CD4-positive, alpha-beta T cell treated with Interleukin-6 at 100 ng/mL for 8 hours (primary cell): ENCODE measurements at places on chromosomes 2 and 18.
A peak's percentile ranks its signal among the peaks of the same experiment; 100 is the strongest.

DNA sequence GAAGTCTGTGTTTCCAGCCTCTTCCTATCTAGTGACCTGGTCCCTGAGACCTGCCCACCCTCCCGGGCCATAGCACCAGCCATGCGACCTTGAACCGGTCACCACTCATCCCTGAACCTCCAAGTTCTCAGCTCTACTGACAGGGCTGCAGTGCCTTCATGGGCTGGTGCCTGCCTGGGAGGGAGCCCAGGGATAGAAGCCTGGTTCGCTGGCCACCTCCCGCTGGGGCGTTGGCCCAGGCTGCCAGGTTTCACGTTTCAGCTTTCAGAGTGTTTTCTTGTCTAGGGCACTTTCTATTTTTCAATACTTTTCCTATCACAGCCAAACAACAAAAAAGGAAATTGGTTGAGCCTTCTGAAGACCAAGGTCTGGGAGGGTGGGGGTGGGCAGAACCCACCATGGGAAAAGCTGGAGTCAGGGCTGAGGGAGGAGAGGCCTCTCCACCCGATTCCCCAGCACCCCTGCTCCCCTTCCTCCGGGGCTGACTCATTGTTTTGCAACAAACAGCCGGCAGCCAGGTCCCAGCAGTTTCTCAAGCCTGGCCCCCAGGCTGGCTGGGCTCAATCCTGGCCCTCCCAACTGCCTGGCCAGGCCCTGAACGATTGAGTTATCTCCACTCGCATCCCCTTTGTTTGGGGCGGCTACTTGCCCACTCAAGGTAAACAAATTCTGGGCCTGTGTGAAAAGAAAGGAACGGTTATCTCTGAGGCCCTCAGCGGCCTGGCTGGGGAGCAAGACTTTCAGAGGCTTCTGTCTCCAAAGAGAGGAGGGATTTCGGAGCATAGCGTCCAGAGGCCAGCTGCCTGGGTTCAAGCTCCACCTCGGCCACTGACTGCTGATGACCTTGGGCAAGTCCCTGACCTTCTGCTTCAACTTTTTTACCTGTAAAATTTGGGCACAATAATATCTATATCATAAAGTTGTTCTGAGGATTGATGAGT lies 47.5 kb downstream of the ZFP36L2 start:
- peak; percentile 56 for DNase-seq

DNA sequence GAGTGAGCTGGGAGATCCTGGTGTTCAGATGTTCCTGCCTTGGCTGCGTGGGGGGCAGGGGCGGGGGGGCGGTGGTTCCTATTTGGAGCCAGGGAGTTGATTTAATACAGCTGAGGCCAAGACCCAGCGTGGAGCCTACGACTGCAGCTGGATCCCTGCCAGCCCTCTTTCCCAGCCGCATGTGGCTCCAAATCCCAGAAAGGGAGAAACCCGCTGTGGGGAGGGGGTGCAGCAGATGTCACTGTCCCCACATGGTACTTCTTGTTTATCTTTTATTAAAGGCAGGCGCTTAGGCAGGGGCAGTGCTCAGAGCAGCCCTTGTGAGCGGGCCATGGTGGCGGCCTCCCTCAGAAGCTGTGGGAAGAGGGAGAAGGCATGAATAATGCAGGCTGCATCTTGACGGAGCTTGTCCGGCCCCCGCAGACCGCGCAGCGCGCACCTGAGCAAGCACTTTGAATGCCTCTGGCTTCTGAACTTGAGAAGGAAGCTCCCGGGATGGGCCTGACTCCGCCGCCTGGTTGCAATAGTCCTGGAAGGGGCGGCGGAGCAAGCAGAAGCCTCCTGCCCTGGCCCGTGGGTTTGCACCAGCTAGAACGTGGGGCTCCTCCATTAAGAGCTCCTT lies 112.1 kb downstream of the GLI2 start:
- no peak for DNase-seq

DNA sequence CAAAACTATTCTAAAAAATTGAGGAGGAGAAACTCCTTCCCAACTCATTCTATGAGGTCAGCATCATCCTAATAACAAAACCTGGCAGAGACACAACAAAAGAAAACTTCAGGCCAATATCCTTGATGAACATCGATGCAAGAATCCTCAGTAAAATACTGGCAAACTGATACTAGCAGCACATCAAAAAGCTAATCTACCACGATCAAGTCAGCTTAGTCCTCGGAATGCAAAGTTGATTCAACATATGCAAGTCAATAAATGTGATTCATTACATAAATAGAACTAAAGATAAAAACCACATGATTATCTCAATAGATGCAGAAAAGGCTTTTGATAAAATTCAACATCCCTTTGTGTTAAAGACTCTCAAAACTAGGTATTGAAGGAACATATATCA lies 63.1 kb downstream of the EHBP1 start:
- no peak for DNase-seq

DNA sequence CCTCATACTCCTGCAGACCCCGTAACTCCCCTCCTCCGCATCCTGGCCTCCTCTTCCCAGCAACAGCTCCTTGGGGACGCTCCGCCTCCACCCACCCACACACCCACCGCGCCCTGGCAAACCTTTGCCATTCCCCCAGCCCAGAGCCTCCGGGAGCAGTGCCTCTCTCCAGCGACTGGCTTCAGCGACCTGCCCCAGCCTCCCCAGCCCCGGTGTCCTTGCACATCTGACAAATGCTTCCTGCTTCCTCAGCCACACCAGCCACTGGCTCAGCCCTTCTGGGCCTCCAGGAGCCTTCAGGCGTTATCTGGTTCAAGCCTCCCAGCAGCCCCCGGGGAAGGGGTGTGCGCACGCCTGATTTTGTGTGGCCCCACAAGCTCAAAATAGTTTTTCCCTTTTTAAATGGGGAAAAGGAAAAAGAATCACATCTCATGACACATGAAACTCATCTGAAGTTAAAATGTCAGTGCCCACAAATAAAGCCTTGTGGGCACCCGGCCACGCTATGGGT lies 14.2 kb downstream of the ESPNL start:
- DNase-seq, result no peak

DNA sequence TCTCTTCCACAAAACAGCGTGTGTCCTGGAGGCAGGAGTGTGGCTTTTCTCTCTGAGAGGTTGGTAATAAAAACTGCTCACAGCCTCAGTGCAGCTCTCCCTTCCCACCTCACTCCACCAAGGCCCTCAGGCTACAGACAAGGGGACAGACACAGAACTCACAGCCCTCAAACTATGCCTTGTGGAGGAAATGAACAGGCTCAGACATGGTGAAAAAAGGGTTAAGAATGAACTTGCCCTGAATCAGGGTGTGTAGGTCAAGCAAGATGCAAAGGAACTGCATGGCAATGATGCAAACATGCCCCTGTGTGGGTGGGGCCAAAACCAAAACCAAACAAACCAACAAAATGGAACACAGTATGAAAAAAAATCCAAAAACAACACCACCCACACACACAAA lies 125.8 kb downstream of the GALNT14 start:
- no peak for DNase-seq

DNA sequence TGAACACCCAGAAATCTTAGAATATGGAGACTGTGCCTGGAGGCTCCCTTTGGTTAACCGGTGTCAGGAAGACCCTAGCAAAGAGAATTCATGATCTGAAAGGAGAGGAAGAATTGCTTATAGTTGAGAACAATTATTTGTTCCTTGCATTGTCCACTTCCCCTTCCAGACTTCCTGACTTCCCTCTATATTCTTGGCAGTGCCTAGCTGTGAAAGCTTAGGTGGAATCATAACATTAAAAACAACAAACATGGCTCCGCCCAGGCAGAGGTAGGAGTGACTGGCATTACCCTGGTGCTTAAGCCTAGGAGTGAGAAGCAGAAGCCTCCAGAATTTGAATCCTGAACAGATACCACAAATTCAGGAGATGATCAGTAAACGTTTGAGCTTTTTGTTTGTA lies 1.9 kb downstream of the TTL start:
- no peak for DNase-seq

DNA sequence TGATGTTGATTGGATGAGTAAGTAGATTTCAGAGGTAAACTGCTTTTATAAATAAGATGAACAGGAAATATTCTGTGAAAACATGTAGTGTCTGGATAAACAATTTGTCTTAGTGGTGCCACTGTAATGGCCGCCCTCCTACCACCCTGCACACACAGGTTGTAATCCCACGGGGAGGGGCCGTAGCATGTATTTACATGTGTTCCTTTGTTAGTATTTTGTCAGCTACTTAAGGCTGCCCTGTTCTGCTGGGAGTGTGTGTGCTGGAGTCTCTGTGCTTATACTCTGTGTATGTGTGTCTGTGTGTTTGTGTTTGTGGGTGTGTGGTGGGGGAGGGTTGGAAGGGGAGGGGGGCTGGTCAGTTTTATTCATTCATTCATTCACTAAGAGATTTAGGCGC lies 5.1 kb downstream of the TSHZ1 start:
- no peak for DNase-seq

DNA sequence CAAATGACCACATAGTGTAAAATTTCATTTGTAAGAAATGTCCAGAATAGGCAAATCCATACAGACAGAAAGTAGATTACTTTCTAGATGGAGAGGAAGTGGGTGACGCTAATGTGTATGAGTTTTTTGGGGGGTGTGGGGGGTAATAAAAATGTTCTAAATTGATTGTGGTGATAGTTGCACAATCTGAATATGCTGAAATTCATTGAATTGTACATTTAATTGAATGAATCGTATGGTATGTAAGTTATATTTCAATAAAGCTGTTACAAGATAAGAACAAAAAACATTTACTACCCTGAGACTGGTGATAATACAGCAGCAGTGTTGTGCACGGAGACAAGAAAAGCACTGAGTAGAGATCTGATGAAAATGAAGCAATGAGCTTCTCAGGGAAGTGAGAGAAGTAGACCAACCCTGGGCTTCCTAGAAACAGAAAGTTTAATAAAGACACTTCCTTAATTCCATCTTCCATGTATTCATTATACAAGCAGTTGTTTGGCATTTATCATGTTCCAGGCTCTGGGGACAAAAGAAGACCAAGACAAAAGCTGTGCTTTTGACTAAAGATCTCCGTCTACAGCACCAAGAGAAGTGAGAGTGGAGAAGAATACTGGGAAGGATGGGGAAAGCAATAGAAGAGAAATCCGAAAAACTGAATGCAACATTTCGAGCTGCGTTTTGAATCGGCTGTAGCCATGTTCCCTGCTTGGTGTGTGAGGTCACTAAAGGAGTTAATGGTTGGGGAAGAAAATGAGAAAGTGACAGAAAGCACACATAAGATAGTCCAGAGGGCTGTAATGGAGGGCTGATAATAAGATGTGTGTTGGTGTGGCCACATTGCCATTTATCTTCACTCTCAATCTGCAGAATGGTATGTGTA lies 1.8 kb upstream of the PDE11A start:
- DNase-seq, result no peak

- peak; percentile 73 for DNase-seq
These were observed 5.8 kb downstream of the HDLBP start for GRCh38 chr2:241309684-241310117.

GRCh38 chr2:133571249-133571648 lies 3.0 kb upstream of the NCKAP5 start:
- DNase-seq, result no peak

DNA sequence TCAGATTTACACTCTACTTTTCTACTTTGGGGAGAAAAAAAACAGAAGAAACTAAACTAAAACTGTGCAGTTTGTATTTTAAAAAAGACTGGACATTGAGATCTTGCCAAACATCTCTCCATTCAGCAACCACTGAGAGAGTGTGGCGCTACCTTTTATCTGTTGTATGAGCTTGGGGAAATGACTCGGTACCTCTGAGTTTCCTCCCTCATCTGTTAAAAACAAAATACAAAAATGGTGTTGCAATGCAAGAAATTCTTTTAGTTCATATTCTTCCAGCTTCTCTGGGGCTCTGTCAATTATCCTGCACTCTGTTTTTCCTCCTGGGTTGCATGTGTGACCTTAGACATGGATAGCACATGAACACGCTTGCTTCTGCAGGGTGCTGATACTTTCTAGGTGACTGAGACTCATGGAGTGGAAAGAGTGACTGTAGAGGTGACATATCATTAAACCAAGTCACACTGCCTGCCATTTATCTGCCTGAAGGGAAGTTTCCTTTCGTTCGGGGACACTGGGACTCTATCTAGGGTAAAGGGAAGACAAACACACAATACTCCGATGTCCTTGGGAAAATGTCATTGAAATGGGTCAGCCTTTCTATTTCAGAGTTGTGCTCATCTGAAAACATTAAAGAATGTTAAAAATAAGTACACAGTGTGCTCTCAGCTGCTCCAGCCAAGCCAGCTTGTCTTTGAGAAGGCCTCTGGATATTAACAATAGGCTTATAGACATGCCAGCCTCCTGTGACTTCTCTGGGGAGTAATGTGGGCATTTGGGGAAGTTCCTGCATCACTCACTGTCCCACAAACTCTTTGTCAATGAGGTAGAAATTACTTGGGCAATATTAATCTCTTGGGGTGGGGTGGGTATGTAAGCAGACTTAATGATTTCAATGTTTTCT lies 91.4 kb downstream of the TRIB2 start:
- DNase-seq, result no peak

GRCh38 chr2:234747833-234748559 lies 203.8 kb upstream of the SH3BP4 start:
- no peak for DNase-seq

GRCh38 chr2:222943820-222944219 lies 83.0 kb downstream of the ACSL3 start:
- DNase-seq, result no peak

GRCh38 chr2:101267671-101268656 lies 15.3 kb downstream of the CNOT11 start:
- no peak for DNase-seq

GRCh38 chr2:175251425-175252041 lies 70.0 kb upstream of the ATP5MC3 start:
- no peak for DNase-seq

GRCh38 chr2:181441670-181442069 lies 15.5 kb upstream of the ITGA4 start:
- no peak for DNase-seq

DNA sequence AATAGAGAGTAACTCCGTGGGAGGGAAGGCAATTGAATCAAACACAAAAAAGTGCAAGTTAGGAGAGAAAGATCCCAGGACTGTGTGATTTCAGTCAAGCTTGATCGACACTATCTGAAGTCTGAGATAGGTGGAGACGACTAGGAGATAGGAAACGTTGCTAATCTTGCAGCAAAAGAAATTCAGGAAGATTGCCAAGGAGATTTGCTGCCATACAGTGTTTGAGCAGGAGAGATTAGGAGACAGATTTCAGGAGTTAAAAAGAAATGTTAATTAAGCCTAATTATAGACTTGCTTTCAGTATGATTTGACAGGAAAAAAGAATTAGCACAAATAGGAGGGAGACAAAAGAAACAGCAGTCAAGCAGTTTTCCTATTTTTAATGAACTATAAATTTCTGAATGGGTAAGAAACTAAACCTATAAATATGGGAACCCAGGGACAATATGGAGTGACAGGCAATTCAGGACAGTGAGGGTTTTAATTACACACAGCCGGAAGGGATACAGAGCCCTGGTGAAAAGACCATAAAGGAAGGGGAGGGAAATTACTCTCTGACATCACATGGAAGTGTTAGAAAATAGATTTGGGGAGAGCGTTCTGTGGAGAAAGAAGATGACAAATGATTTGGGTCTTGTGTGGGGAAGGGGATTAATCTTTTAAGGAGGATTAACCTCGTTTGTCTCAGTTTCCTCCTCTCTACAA lies 72.6 kb downstream of the SUCLG1 start:
- no peak for DNase-seq
